Sigmoid colon (tissue), 7 donors: ENCODE measurements at places on chromosomes 13 and 19. TPM values are rescaled to one million over a fixed set of nuclear protein-coding genes. Genes with fewer than 3 reads are reported as not detected.

The KCNC3 gene
- 0.36 TPM for total RNA-seq

The CDX2 gene
- total RNA-seq = not detected

- H3K4me1 ChIP-seq = no peaks in the 10 kb centered on the region
- no peaks in the 10 kb centered on the region for H3K36me3 ChIP-seq
- peak; percentile 46 for DNase-seq
- H3K4me3 ChIP-seq = no peak overlapping the region
- no peaks in the 10 kb centered on the region for H3K27me3 ChIP-seq
- H3K27ac ChIP-seq = no peak overlapping the region
Observed at GRCh38 chr19:35348911-35349611, 1.4 kb downstream of the FFAR1 start.

GRCh38 chr13:76778853-76779252 lies 107.4 kb downstream of the KCTD12 start:
- DNase-seq = no peak
- no peak overlapping the region for H3K4me3 ChIP-seq
- H3K4me1 ChIP-seq = no peaks in the 10 kb centered on the region
- H3K36me3 ChIP-seq = no peaks in the 10 kb centered on the region
- H3K27ac ChIP-seq = no peak overlapping the region

The FUT3 gene
- total RNA-seq = 0.83 TPM

GRCh38 chr19:44927746-44928145 lies 13.3 kb downstream of the APOC1 start:
- no peak overlapping the region for H3K27ac ChIP-seq
- H3K4me3 ChIP-seq = no peak overlapping the region

The SIGLEC14 gene
- total RNA-seq = 5.6 TPM

GRCh38 chr19:12656899-12657571 lies 9.5 kb downstream of the MAN2B1 start:
- no peaks in the 10 kb centered on the region for H3K4me1 ChIP-seq
- no peak overlapping the region for H3K27ac ChIP-seq
- H3K27me3 ChIP-seq = no peaks in the 10 kb centered on the region
- H3K4me3 ChIP-seq = no peak overlapping the region

DNA sequence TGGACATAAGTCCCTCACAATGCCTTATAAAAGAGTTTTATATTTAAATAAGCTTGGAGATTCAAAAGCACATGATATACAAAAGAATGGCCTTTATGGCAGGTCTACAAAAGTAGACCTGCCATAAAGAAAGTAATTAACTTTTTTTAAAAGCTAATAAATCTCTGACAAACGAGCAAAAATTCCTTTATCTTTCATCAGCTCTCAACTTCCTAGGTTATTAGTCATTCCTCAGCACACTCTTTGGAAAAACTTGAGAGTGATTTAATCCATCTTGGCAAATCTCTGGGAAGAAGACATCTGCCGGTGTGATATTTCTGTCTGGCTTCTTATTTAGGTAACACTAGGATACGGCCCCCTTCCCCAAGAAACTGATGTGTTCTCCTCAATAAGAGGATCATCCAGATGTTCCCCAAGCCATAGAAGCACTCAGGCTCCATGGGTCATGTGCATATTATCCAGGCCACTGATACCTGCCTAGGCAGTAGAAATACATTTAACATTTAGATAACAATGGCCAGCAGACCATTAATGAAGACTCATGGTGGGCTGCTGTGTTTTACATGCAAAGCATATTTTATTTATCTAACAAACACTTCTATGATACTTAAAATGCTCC lies 372.7 kb downstream of the LIG4 start:
- H3K4me3 ChIP-seq = no peak overlapping the region
- no peaks in the 10 kb centered on the region for H3K4me1 ChIP-seq
- H3K27me3 ChIP-seq = no peaks in the 10 kb centered on the region
- no peak for DNase-seq

DNA sequence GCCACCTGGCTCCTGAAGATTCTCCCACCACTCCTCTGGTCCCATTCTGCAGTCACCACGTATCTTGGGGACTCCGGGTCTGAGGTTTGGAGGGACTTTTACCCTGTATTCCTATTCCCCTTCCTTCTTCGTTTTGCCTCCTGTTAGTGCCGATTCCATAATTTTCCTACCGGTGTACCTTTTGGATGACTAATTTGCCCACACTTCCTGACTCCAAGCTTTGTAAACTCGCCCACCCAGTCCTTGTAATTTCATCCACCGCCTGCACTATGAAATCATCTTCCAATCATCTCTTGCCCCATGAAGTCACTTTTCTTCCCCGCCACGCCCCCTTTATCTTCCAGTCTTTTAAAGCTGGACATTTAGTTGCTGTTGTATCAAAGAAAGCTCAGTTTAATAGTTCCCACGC lies 572 bp downstream of the UCHL3 start:
- H3K36me3 ChIP-seq = no peaks in the 10 kb centered on the region
- peak overlapping the region; percentile 72 for H3K27ac ChIP-seq
- H3K27me3 ChIP-seq = no peaks in the 10 kb centered on the region
- DNase-seq = no peak
- peak overlapping the region; percentile 95 for H3K4me3 ChIP-seq
- peaks cover 16% of the 10 kb centered on the region for H3K4me1 ChIP-seq

The HAUS8 gene
- total RNA-seq = 9.6 TPM

The SLC1A6 gene
- not detected for total RNA-seq

DNA sequence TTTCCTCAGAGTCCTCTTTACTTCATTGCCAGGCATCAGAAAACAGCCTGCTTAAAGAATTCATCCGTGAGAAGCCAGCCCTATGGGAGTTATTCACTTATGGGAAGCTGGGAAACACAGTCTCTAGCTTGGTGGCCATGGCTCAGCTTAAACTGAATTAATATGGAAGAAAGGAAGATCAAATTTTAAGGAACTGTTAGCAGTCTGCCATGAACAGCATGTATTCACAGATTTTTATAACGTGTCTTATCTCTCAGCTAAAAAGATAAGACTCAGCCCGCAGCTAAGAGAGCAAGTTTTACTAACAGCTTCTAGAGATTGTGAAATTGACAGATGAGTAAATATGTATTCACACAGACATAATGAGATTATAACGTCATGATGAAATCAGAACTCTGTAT lies 253.7 kb upstream of the RXFP2 start:
- no peak for DNase-seq
- no peak overlapping the region for H3K27ac ChIP-seq
- no peaks in the 10 kb centered on the region for H3K4me1 ChIP-seq

- H3K27ac ChIP-seq = no peak overlapping the region
- H3K27me3 ChIP-seq = no peaks in the 10 kb centered on the region
- H3K4me3 ChIP-seq = no peak overlapping the region
- H3K36me3 ChIP-seq = no peaks in the 10 kb centered on the region
Observed at GRCh38 chr13:100899720-100900316, 225.2 kb upstream of the TMTC4 start.

The COMP gene
- total RNA-seq = 6.9 TPM

The BRME1 gene
- 0.99 TPM for total RNA-seq

DNA sequence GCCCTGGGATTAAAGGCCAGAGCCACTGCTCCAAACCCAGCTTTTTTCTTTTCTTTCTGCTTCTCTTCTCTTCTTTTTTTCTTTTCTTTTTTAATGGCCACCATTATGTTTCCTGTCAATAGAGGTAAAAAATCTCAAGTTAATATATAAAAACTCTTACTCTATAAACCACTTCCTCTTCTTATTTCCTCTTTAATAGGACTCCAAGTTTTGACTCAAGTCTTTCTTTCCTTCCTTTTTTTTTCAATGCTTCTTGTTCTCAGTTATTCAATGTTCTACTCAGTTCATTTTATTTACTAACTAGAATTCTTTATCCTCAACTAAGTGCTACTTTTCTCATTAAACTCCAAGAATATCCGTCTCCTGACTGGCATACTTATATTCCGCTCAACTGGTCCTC lies 27.1 kb upstream of the MYCBP2 start:
- H3K36me3 ChIP-seq = no peaks in the 10 kb centered on the region
- H3K27me3 ChIP-seq = no peaks in the 10 kb centered on the region
- no peak for DNase-seq
- H3K4me3 ChIP-seq = no peak overlapping the region
- no peak overlapping the region for H3K27ac ChIP-seq

GRCh38 chr19:10805065-10805757 lies 30.8 kb downstream of the TMED1 start:
- no peak overlapping the region for H3K4me3 ChIP-seq
- DNase-seq = no peak
- peaks cover 6% of the 10 kb centered on the region for H3K4me1 ChIP-seq
- no peak overlapping the region for H3K27ac ChIP-seq

The MED29 gene
- 30.7 TPM for total RNA-seq

The FUT6 gene
- total RNA-seq = not detected

GRCh38 chr19:43774103-43774939 lies 6.5 kb downstream of the KCNN4 start:
- H3K4me1 ChIP-seq = peaks cover 13% of the 10 kb centered on the region
- peak overlapping the region; percentile 2 for H3K4me3 ChIP-seq
- no peaks in the 10 kb centered on the region for H3K36me3 ChIP-seq
- peaks cover 6% of the 10 kb centered on the region for H3K27me3 ChIP-seq
- H3K27ac ChIP-seq = peak overlapping the region; percentile 32
- DNase-seq = no peak

DNA sequence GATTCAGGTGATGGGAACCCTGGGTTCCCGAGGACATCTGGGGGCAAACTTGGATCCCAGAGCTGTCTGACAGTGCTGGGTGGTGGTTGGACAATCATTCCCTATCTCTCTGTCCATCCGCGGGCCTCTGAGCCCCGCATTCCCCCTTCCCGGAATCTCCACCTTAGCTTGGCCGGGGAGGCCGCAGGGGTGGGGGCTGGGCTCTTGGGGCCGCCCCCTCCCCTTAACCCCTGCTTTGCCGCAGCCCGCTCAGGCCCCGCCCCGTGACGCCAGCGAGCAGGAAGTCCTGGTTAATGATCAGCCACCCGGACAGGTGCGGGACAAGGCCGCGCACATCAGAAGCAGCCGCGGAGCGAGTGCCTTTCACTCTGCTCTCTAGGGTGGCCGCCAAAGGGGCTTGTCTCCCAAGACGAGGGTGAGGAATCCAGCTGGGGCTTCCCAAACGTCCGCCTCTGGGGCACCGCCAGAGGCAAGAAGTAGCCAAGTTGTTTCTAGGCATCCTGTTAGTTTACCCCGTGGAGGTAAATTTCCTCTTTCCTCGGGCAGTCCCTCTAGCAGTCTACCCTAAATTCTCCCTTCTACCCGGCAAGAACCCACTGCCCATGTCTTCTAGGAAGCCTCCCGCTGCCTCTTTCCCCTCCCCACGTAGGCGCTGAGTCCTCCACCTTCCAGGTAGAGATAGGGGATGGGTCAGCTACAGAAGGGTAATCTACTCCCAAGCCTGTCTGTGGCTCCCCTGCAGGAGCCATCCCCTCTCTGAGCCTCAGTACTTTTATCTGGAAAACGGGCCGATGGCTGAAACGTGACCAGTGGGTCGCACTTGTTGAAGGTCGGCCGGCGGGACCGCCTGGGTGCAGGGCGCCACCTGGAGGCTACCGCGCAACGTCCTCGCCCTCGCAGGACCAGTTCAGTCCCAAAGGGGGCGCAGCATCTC lies 3.0 kb downstream of the IRF2BP1 start:
- DNase-seq = peak; percentile 91
- H3K27ac ChIP-seq = no peak overlapping the region
- H3K4me3 ChIP-seq = peak overlapping the region; percentile 13
- H3K4me1 ChIP-seq = peaks cover 45% of the 10 kb centered on the region

The CEACAM19 gene
- 3.8 TPM for total RNA-seq

The RFPL4A gene
- not detected for total RNA-seq

DNA sequence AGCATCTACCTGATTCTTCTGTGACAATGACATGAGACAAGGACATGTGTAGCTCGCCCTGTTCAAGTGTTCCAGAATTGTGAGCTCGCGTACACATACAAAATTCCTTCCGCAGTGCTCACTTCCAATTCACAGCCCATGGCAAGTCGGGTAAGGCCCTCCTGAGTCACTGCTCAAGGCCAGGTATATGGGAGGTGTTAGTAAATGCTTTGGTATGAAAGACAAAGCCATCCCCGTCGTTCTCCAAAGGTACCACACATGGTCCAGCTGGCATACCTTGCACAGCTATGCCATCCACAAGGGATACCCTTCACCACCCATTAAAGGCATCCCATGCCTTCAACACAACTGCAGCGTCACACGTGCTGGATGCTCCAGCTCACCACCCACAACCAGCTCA lies 4.4 kb upstream of the ELL start:
- no peak for DNase-seq
- H3K27ac ChIP-seq = no peak overlapping the region
- no peaks in the 10 kb centered on the region for H3K27me3 ChIP-seq
- peaks cover 5% of the 10 kb centered on the region for H3K36me3 ChIP-seq
- peaks cover 3% of the 10 kb centered on the region for H3K4me1 ChIP-seq

GRCh38 chr13:93746589-93746988 lies 520.0 kb downstream of the GPC6 start:
- no peak for DNase-seq
- H3K36me3 ChIP-seq = no peaks in the 10 kb centered on the region
- no peak overlapping the region for H3K27ac ChIP-seq
- H3K27me3 ChIP-seq = no peaks in the 10 kb centered on the region
- no peaks in the 10 kb centered on the region for H3K4me1 ChIP-seq

GRCh38 chr19:48746738-48747575 lies at the start of gene IZUMO1:
Gene IZUMO1, minus strand, starts transcription at chr19:48746909. Its CDS starts 1,050 bp downstream, at chr19:48745859.
- no peaks in the 10 kb centered on the region for H3K36me3 ChIP-seq
- peak within 1 kb of the TSS; percentile 35 for H3K4me3 ChIP-seq
- no peaks in the 10 kb centered on the region for H3K4me1 ChIP-seq
- H3K27me3 ChIP-seq = peaks cover 44% of the 10 kb centered on the region
- peak; percentile 84 for DNase-seq

The GTF2F2 gene
- total RNA-seq = 32.7 TPM

- no peak for DNase-seq
- no peaks in the 10 kb centered on the region for H3K36me3 ChIP-seq
- no peaks in the 10 kb centered on the region for H3K27me3 ChIP-seq
- H3K4me1 ChIP-seq = peaks cover 8% of the 10 kb centered on the region
Observed at GRCh38 chr13:40026741-40027140, 371.3 kb downstream of the COG6 start.

DNA sequence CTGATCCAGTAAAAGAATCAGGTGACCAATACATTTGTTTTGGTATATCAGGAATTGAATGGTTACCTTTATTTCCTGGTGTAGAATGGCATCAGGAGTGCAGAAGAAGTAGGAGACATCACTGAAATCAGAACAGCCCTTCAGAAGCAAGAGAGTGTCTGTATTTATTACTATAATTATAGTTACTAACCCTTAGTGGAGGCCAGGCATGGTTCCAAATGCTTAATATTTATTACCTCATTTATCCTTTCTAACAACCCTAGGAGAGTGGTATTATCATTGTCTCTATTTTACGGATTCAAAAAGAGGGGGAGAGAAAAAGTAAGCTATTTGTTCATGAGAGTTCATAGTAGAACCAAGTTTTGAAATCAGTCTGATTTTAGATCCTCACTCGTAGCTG lies 1292.9 kb downstream of the PCDH9 start:
- no peaks in the 10 kb centered on the region for H3K36me3 ChIP-seq
- H3K4me3 ChIP-seq = no peak overlapping the region
- H3K4me1 ChIP-seq = peaks cover 6% of the 10 kb centered on the region
- no peak for DNase-seq
- no peaks in the 10 kb centered on the region for H3K27me3 ChIP-seq
- H3K27ac ChIP-seq = no peak overlapping the region

The OR10H2 gene
- not detected for total RNA-seq

GRCh38 chr19:4016486-4016885 lies 8.9 kb downstream of the PIAS4 start:
- no peaks in the 10 kb centered on the region for H3K27me3 ChIP-seq
- peaks cover 78% of the 10 kb centered on the region for H3K4me1 ChIP-seq

GRCh38 chr19:805600-806550 lies 8.6 kb downstream of the PTBP1 start:
- peaks cover 76% of the 10 kb centered on the region for H3K36me3 ChIP-seq
- DNase-seq = no peak
- peaks cover 30% of the 10 kb centered on the region for H3K4me1 ChIP-seq
- H3K4me3 ChIP-seq = no peak overlapping the region
- H3K27me3 ChIP-seq = no peaks in the 10 kb centered on the region
